RWPE2 (cell line): ENCODE measurements at places on chromosomes 3 and 15.

DNA sequence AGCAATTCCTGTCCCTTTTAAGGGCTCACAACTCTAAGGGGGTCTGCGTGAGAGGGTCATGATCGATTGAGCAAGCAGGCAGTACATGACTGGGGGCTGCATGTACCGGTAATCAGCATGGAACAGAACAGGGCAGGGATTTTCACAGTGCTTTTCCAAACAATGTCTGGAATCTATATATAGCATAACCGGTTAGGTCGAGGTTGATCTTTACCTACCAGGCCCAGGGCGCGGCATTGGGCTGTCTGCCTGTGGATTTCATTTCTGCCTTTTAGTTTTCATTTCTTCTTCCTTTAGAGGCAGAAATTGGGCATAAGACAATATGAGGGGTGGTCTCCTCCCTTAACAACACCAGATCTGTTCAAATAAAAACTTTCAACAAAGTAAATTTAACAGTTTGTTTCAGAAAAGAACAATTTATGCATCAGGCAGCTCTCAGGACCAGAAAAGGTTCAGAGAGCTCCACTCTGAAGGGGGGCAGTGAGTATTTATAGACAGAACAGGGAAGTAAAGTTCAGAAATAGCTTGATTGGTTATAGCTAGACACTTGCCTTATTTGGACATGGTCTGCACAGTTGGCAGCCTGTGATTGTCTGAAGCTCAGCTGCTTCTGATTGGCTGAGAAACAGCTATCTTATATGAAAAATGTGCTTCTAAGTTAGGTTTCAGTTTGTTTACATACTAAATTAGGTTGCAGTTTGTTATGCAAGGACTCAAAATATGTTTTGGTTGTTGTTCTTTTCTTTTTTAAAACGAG, 17.2 kb upstream of the B4GALT4 start:
- no peak for DNase-seq

DNA sequence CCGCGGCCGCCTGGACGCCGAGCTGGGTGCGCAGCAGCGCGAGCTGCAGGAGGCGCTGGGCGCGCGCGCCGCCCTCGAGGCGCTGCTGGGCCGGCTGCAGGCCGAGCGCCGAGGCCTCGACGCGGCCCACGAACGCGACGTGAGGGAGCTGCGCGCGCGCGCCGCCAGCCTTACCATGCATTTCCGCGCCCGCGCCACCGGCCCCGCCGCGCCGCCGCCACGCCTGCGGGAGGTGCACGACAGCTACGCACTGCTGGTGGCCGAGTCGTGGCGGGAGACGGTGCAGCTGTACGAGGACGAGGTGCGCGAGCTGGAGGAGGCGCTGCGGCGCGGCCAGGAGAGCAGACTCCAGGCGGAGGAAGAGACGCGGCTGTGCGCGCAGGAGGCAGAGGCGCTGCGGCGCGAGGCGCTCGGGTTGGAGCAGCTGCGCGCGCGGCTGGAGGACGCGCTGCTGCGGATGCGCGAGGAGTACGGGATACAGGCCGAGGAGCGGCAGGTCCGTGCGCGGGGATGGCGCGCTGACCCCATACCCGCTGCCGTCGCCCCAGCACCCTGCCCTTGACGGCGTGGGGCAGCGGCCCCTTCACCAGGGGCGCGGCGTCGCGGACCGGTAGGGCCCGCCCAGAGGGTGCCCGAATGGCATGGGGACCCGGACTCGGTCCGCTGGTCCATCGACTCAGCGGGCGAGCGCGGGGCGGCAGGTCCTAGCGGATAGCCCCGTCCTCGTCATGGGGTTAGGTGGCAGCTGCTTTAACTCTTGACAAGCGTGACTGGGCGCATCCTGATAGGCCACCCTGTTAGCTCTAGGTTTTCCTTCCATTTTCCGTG, 848 bp downstream of the SYNM start:
- DNase-seq = no peak

DNA sequence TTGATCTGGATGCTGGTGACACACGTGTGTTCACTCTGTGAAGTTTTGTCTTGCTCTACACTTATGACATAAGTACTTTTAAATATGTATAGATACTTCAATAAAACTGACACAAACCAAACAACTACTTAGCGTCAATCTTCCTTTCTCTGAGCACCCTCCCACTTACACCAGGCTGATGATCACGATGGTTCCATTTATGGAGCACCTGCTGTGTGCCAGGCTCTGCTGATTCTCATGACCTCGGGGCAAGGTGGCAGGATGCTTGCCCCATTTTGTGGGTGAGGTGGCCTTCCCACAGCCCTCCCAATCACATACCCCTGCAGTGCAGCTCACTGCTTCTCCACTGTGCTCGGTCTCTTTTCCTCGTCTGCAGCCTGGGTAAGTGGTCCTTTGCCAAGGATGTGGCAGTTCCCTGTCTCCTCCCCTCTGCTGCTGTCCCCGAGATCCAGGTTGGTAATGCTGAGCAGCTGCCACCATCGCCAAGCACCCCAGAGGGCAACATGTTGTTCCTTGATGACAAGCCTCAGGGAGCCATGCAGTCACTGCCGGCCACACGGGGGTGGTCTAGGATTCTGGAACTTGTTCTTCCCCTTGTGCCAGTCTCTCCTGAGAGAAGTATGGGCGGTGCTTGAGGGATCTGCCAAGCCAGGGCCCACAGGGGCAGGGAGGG, 20.6 kb upstream of the ADCY5 start:
- DNase-seq = no peak

- no peak for DNase-seq
These were observed 7.0 kb upstream of the AHSG start for GRCh38 chr3:186605561-186606545.

DNA sequence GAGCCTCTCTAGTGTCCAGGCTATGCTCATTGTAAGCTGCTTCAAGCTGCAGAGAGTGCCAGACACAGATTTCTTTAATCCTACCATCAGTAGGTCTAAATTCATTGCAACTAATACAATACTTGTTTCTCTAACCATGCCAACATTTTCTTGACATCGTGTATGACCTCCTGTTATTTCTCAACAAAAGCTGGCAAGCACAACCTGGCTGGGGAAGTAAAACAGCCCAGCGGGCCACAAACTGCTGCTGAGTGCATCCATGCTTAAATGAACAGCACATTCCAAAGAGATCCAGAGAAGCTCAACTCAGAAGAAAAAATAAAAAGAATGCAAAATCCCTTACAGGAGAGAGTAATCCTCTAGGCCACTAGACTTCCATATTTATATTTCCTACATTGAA, 36.5 kb downstream of the GMNC start:
- no peak for DNase-seq
